Esophagus muscularis mucosa (tissue), 4 donors: ENCODE measurements at places on chromosomes 7 and 10. TPM values are rescaled to one million over a fixed set of nuclear protein-coding genes. Genes with fewer than 3 reads are reported as not detected.

DNA sequence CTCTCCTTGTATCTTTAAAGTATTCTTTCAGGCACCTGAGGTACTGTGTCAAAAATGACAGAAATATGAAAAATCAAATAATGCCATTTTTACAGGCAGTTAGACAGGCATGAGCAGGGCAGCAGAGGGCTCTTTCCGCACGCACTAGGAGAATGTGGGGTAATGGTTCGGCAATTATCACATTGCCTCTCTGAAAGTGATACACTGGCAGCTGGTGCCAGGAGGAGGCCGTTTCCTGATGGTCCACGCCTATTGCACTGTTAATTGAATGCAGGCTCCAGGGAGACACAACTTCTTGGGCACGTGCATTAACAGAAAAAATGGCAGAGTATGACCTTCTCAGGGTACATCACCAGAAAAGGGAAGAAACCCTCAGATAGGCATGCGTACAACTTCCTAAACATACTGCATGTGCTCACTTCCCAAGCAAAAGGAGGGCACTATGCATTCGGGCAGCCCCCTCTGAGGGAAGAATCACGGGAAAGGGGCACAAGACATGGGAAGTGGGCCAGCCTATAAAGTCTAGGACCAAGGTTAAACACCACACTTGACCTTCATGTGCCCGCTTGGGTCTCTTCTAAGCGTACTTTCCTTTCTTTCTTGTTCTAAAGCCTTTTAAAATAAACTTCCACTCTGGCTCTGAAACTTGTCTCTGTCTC lies 161.7 kb downstream of the TNS3 start:
- H3K4me1 ChIP-seq = peaks cover 3% of the 10 kb centered on the region
- no peak overlapping the region for H3K27ac ChIP-seq

GRCh38 chr7:48101968-48102367 lies 12.9 kb downstream of the UPP1 start:
- H3K4me1 ChIP-seq = no peaks in the 10 kb centered on the region
- no peak overlapping the region for H3K4me3 ChIP-seq
- no peak overlapping the region for H3K27ac ChIP-seq
- H3K36me3 ChIP-seq = peaks cover 95% of the 10 kb centered on the region
- H3K27me3 ChIP-seq = no peaks in the 10 kb centered on the region
- peak; percentile 64 for DNase-seq

DNA sequence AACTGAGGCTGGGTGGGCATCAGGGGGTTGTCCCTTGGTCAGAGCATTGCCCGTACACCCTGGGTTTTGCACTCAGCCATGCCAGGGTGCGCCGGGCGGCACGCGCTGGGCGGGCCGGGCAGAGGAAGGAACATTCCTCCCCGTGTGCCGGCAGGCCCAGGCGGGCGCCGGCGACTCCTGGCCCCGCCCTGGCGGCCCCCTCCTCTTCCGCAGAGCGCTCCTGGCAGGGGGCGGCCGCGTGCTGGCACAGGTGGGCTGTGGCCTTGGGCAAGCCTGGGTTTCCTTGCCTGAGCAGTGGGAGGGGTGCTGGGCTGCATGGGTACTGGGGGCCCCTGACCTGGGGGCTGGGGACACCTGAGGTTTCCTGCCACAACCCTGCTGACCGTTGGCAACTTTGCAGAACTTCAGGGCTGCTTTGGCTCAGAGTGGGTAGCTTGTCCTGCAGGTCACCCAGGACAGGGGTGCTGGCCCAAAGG lies 3.9 kb downstream of the LFNG start:
- no peaks in the 10 kb centered on the region for H3K27me3 ChIP-seq
- peak overlapping the region; percentile 12 for H3K27ac ChIP-seq
- H3K36me3 ChIP-seq = peaks cover 29% of the 10 kb centered on the region
- peaks cover 86% of the 10 kb centered on the region for H3K4me1 ChIP-seq
- no peak for DNase-seq

DNA sequence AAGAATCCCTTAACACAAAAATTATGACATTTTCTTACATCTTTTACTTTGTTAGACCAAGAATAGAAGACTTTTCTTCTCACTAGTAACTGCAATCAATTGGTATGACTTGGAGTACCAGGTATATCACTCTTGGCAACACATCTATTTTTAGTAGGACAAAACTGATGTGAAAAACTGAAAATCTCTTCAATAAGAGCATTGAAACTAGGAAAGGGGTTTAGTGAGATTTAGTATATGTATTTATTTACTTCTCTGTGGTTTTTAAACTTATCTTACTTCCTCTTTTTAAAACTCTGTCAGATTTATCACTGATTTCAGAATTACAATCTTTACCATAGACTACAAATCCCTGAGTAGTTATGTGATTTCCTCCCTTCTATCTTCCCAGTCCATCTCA lies 366.2 kb downstream of the PCDH15 start:
- DNase-seq = no peak
- no peaks in the 10 kb centered on the region for H3K27me3 ChIP-seq
- no peaks in the 10 kb centered on the region for H3K4me1 ChIP-seq
- H3K27ac ChIP-seq = no peak overlapping the region

DNA sequence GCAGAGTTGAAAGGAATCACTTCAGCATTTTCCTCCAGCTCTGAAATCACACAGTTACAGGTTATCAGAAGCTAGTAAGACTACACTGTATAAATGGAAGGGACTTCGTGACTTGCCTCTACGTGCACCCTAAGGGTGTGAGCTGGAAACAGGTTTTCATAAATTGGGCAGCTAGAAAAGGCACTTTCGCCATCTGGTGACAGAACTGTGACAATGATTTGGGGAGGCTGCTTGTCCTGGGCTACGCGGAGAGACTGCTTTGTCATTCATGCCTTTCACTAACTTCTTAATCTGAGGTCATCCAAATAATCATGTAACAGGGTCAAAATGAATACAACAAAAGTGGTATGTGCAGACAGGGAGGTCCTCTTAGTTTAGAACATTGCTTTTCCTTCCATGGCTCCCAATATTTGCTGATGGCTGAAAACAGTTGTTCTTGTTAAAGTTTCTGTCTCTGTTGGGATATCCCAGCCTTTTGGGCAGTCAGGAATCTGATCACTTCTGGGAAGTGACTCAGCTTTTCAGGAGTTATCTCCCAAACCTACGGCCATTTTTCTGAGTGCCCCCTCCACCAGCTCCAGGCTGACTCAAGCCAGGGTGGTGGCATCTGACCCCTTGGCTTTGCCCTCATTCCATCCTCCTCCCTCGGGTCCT lies 17.8 kb downstream of the VWC2 start:
- peak; percentile 77 for DNase-seq
- no peak overlapping the region for H3K4me3 ChIP-seq
- H3K36me3 ChIP-seq = no peaks in the 10 kb centered on the region
- H3K27me3 ChIP-seq = no peaks in the 10 kb centered on the region

DNA sequence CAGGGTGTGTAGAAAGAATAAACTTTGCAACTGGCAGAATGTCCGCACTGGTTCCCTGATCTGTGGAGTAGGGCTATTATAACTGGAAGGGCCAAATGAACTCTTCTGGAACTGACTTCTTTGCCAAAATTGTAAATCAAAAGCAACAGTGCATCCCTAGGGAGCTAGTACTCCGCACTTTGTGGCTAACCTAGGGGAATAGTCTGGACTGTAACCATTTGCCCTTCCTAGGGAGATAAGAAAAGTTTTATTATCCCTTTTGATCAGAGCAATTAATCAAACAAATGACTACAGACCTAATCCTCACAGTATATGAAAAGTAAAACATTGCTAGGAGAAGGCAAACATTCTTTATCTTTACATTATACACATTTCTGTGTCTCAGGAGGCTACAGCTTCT lies 45.5 kb upstream of the STEAP1B start:
- H3K4me1 ChIP-seq = peaks cover 12% of the 10 kb centered on the region
- no peak overlapping the region for H3K27ac ChIP-seq
- H3K36me3 ChIP-seq = no peaks in the 10 kb centered on the region

DNA sequence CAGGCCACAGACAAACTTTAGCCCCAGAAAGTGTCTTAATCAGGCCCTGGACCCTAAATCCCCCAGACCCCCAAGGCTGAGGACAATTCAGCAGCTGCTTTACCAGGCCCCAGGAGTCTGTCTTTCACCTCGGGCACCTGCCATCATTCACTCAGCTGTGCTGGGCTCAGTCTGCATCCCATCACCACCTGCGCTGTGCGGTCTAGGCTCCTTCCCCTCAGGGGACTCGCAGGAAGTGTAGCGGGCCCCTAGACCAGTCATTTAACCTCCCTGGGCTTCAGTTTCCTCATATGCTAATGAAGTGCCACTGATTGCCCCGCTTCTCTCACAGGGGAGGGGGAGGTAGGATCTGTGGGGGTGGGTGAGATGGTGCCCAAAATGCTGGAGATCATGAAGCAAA lies 76.4 kb upstream of the ZMIZ1 start:
- no peak overlapping the region for H3K4me3 ChIP-seq
- H3K27ac ChIP-seq = no peak overlapping the region
- H3K36me3 ChIP-seq = no peaks in the 10 kb centered on the region
- H3K27me3 ChIP-seq = no peaks in the 10 kb centered on the region
- DNase-seq = no peak
- H3K4me1 ChIP-seq = no peaks in the 10 kb centered on the region

DNA sequence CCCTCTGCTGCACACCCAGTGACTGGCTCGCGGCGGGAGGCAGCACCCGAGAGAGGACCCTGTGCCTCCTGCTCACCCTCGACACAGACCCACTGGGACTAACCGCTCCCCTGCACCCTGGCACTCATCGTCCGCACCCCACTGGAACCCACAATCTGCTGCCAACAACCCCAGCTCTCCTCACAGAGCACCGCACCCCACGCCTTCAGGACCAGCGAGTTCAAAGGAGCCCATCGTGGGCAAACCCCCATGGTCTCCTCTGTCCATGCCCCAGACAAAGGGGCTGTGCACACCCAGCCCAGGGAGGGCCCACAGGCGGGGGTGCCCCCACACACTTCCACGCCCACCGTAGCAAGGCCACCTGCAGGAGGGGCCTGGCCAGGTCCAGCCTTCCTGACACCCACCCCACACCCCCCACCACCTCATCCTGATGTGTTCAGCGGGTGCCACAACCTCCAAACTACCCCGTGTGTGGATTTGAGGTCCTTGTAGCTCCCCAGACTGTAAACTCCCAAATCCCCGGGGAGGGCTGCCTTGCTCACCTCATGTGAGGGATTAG lies 14.0 kb downstream of the RASGEF1A start:
- no peaks in the 10 kb centered on the region for H3K27me3 ChIP-seq
- no peaks in the 10 kb centered on the region for H3K36me3 ChIP-seq
- H3K4me1 ChIP-seq = peaks cover 6% of the 10 kb centered on the region
- H3K4me3 ChIP-seq = no peak overlapping the region
- H3K27ac ChIP-seq = no peak overlapping the region
- peak; percentile 87 for DNase-seq

GRCh38 chr7:73734619-73735527 lies 3.7 kb downstream of the ABHD11 start:
- H3K27me3 ChIP-seq = no peaks in the 10 kb centered on the region
- no peak overlapping the region for H3K4me3 ChIP-seq
- H3K4me1 ChIP-seq = peaks cover 20% of the 10 kb centered on the region
- no peak for DNase-seq
- peaks cover 21% of the 10 kb centered on the region for H3K36me3 ChIP-seq

- DNase-seq = no peak
- no peaks in the 10 kb centered on the region for H3K27me3 ChIP-seq
- H3K4me3 ChIP-seq = no peak overlapping the region
- H3K36me3 ChIP-seq = no peaks in the 10 kb centered on the region
- H3K4me1 ChIP-seq = no peaks in the 10 kb centered on the region
These were observed 493.3 kb upstream of the SORCS1 start for GRCh38 chr10:107657851-107658250.

- no peaks in the 10 kb centered on the region for H3K4me1 ChIP-seq
- H3K4me3 ChIP-seq = no peak overlapping the region
- no peak overlapping the region for H3K27ac ChIP-seq
- H3K27me3 ChIP-seq = no peaks in the 10 kb centered on the region
- no peaks in the 10 kb centered on the region for H3K36me3 ChIP-seq
These were observed 224.2 kb downstream of the XPNPEP1 start for GRCh38 chr10:109698882-109699664.

GRCh38 chr7:116601426-116601825 lies 70.6 kb upstream of the MET start:
- H3K36me3 ChIP-seq = no peaks in the 10 kb centered on the region
- H3K4me3 ChIP-seq = no peak overlapping the region
- no peak for DNase-seq
- H3K27me3 ChIP-seq = no peaks in the 10 kb centered on the region
- no peak overlapping the region for H3K27ac ChIP-seq
- H3K4me1 ChIP-seq = no peaks in the 10 kb centered on the region

DNA sequence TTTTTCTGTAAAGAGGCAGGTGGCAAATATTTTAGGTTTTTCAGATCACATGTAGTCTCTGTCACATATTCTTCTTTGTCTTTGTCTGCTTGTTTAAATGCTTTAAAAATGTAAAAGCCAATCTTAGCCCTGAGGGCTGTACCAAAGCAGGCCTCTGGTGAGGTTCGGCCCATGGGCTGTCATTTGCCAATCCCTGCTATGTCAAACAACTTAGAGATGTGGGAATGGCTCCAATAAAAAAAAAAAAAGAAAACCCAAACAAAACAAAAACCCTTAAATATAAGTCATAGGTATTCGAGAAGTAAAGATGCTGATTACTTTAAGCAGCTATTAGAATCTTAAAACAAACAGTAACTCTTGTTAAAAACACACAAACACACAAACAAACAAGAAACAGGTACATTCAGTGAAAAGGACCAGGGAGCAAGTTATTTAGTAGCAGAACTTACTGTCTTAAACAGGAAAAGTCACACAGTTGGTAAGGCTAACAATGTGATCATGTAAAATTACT lies 61.4 kb upstream of the NAMPT start:
- no peaks in the 10 kb centered on the region for H3K4me1 ChIP-seq
- DNase-seq = no peak
- H3K36me3 ChIP-seq = no peaks in the 10 kb centered on the region
- H3K4me3 ChIP-seq = no peak overlapping the region

ITPRID1 gene
- total RNA-seq = not detected

CARD11 gene
- total RNA-seq = 2.0 TPM

ABCC2 gene
- 2.9 TPM for total RNA-seq

POM121L12 gene
- not detected for total RNA-seq

FAM20C gene
- 79.2 TPM for total RNA-seq

MSMB gene
- not detected for total RNA-seq

PNLIPRP1 gene
- not detected for total RNA-seq

ZNF277 gene
- total RNA-seq = 19.5 TPM
